Kidney glomerular epithelial cell (primary cell): ENCODE measurements at places on chromosomes 7 and 10.
A peak's percentile ranks its signal among the peaks of the same experiment; 100 is the strongest.

DNA sequence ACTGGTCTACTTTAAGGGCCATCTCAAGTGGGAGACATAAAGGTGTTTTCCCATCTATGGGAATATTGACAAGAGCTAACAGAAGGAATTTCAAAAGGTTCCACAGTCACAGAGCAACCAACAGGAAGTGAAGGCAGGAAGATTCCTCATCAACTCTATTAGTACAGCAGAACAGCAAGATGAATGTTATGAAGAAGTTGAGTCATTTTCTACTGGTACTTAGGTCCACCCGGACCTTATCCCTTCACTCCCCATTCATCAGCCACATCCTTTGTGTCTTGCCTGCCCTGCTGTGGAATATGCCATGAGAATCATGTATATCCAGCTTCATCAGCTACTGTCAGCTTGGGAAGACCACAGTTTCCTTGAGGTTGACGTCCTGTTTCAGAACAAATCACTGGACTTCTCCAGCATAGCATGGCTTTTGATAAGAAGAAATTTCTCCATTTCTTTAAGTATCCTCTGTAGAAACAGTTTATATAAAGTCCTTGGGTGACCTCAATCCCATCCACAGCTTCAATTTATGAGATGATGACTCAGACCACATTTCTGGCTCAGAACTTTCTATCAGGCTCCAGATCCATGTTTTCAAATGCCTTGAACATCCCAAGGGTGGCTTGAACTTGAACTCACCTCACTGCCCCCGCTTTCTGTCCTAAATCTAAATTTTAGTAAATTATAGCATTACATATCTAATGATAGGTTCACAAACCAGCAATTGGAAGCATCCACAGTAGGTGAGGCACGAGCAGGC, 84.9 kb upstream of the AGK start:
- DNase-seq: no peak

DNA sequence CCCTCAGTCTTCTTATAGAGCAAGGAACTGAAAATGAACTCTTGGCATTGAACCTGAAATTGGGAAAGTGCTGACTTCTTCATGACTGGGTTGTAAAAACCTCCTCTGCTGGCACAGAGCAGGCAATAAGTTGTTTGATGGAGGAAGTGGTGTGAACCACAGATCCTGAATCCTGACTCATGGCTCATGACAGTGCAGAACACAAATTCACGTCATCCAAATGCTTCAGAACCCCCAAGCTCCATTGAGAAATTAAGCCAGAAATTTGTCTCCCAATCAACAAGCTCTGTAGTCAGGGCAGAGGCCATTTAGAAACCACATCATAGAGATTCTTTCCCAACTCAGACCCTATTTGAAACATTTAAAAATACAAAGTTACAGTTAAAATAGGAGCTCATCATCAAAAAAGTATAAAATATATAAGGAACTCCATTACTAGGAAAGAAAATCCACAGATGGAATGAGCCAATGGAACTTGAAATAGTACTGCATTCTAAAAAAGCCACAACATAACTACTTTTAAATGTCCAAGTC, 10.3 kb upstream of the STK17A start:
- DNase-seq: peak; percentile 93

- no peak for DNase-seq
Measured at GRCh38 chr7:29401769-29402168, 161.9 kb upstream of the PRR15 start.

DNA sequence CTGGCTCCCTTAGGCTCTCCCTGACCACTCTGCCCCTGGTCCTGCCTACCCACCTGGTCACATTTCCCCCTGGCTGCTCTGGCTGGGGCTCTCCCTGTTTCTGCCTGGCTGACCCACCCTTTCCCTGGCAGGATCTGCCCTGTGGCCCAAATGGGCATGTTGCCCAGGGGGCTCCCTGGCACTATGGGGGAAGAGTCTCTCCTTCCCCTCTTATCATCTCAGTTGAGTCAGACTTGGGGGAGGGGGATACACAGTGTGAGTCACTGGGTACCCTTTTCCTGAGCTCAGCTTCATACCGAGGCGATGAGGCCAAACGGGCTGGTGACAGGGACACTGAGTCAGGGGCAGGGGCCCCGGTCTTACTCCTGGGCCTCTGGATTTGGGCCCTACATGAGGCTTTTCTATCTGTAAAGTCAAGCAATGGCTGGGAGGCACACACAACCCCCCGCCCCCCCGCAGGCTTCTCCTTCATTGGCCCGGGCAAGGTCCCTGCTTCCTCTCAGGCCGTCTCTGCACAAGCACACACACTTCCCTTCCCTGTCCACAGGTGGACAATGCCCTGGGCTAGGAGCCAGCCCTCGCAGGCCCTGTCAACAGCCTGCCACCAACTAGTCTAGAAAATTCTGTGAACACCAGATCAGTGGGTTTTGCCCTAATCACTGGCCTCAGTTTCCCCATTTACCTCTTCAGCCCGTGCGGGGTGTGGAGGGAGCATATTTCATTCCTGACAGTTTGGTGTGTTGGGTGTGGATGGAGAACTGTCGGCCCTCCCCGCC, 627 bp upstream of the FLNC start:
- peak; percentile 65 for DNase-seq

GRCh38 chr10:1870491-1870890, 133.2 kb upstream of the ADARB2 start:
- no peak for DNase-seq

DNA sequence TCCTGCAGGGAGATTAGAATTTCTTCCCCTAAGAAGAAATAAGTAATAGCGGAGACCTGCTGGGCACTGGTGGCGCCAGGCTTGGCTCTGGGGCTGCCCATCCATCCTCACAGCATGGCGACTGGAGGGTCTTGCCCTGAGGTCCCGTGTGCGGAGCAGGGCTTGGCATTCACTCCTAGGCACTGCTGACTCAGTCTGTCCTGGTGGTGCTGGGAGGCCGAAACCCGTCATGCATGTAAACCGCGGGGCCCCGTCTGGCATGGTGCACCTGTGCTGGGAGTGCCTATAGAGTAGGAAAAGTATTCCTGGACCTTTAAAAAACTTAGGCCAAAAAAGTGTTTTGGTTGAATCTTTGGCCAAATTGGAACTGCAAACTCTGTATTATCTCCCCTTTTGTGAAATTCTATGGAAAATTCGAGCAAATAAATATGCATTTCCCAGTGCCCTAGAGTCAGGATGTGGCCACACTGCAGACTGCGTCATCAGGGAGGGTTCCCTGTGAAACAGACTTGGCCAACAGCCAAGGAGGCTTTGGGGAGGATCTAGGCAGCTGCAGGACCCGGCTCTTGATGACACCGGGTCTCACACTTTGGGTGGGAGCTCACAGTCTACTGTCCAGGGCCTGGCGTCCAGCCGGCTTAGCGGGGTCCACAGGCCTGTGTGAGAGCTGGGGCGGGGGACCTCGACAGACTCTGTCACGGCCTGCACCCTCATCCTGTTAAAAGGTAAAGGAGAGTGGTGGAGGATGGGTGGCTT, 122.3 kb downstream of the VIPR2 start:
- no peak for DNase-seq

GRCh38 chr7:13946181-13946580, 43.3 kb downstream of the ETV1 start:
- DNase-seq: peak; percentile 18

- DNase-seq: no peak
Measured at GRCh38 chr7:47100817-47101435, 481.0 kb downstream of the TNS3 start.

GRCh38 chr7:66523409-66523808, 105.3 kb upstream of the KCTD7 start:
- no peak for DNase-seq

- no peak for DNase-seq
Measured at GRCh38 chr7:121480566-121481335, 84.6 kb upstream of the FAM3C start.

DNA sequence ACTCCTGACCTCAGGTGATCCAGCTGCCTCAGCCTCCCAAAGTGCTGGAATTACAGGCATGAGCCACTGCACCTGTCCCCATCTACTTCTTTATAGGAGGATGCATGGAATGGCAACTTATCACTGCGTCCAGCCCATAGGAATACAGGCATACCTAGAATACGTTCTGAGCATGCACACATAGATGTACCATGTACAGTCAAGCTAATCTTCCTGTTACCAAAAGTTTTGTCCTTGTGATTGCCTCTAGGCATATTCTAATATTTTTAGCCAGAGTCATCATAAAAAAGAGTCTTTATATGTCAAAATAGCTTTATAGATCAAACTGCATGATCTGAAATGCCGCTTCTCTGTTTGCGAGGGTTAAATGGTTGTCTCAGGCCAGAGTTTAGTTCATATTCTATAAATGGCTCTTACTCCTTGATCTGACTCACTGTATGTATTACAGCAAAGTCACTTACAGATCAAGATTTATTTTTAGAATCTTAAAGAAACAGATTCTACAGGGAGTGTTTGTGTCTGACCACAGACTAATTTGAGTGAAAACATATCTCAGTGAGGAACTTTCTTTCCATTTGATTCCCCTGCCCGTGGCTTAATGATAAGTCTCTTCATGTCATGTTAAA, 210.9 kb downstream of the CREB5 start:
- peak; percentile 62 for DNase-seq

- no peak for DNase-seq
Measured at GRCh38 chr7:79732535-79732934, 279.1 kb upstream of the MAGI2 start.

GRCh38 chr10:12476656-12477055, 127.3 kb downstream of the CAMK1D start:
- no peak for DNase-seq
